Left ventricle myocardium inferior (tissue), 1 donor: ENCODE measurements at places on chromosomes 4 and X. TPM values are rescaled to one million over a fixed set of nuclear protein-coding genes. Genes with fewer than 3 reads are reported as not detected.

DNA sequence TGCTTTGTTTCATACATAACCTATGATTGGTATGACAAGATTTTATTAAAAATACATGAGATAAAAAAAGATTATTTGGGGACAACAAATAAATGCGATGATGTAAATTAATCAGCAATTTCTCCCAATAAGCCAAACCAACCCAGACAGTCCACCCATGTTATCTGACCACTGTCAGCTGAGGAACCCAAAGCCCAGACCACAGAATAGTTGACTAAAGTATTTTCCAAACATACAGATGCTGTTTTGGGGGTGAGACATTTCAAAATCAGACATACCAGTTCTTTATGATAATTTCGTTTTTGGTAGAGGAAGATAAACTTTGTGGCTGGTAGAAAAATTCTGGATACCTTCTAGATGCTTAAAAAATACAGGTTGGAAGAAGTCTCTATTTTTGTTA is 650.8 kb upstream of the FAM241A start:
- no peak for DNase-seq
- H3K4me3 ChIP-seq, result no peak overlapping the region
- no peaks in the 10 kb centered on the region for H3K36me3 ChIP-seq
- no peaks in the 10 kb centered on the region for H3K4me1 ChIP-seq
- H3K27ac ChIP-seq, result no peak overlapping the region

GDPD2 gene
- total RNA-seq, result not detected

- H3K27me3 ChIP-seq, result no peaks in the 10 kb centered on the region
- no peak for DNase-seq
- no peak overlapping the region for H3K27ac ChIP-seq
- no peaks in the 10 kb centered on the region for H3K4me1 ChIP-seq
These were observed 97.3 kb upstream of the CNKSR2 start for GRCh38 chrX:21276736-21277433.

DNA sequence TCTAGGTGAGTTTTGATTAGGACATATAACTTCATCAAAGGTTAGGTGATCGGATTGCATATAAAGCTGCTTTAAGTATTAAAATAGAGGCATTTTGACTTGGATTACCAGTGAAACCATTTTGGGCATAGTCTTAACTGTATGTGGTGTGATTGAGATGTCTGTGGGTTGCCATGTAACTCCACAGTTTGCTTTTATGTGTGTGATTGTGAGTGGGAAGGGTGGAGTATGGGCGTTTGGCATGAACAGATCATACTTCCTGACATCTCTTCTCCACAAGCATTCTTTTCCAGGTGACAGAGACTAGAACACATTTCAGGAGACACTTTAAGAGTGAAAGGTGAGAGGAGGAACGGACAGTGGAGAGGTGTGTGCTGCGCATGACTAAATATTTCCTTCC is 136.1 kb downstream of the CEP135 start:
- H3K27me3 ChIP-seq, result no peaks in the 10 kb centered on the region
- H3K36me3 ChIP-seq, result no peaks in the 10 kb centered on the region
- H3K4me3 ChIP-seq, result no peak overlapping the region
- DNase-seq, result no peak

- H3K27ac ChIP-seq, result no peak overlapping the region
- H3K4me3 ChIP-seq, result no peak overlapping the region
- peaks cover 20% of the 10 kb centered on the region for H3K27me3 ChIP-seq
- H3K36me3 ChIP-seq, result no peaks in the 10 kb centered on the region
- no peaks in the 10 kb centered on the region for H3K4me1 ChIP-seq
- DNase-seq, result no peak
These were observed 25.1 kb upstream of the NFXL1 start for GRCh38 chr4:47939456-47939855.

CENPE gene
- 0.85 TPM for total RNA-seq

DNA sequence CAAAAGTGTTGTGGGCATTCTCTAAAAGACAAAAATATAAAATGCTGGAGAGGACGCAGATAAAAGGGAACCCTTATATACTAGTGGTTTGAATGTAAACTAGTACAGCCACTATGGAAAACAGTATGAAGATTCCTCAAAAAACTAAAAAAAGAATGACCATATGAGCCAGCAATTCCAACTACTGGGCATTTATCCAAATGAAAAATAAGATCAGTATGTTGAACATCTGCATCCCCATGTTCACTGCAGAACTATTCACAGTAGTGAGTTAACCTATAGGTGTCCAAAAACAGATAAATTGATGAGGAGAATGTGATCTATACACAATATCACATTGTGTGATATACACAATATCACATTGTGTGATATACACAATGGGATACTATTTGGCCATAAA is 1615.3 kb downstream of the PCDH18 start:
- no peaks in the 10 kb centered on the region for H3K4me1 ChIP-seq
- H3K36me3 ChIP-seq, result no peaks in the 10 kb centered on the region
- DNase-seq, result no peak
- no peaks in the 10 kb centered on the region for H3K27me3 ChIP-seq
- H3K4me3 ChIP-seq, result no peak overlapping the region
- no peak overlapping the region for H3K27ac ChIP-seq

GRCh38 chr4:78121338-78121904 is 64.3 kb downstream of the FRAS1 start:
- H3K4me3 ChIP-seq, result no peak overlapping the region
- peaks cover 10% of the 10 kb centered on the region for H3K4me1 ChIP-seq
- no peaks in the 10 kb centered on the region for H3K27me3 ChIP-seq
- H3K36me3 ChIP-seq, result no peaks in the 10 kb centered on the region

- H3K4me1 ChIP-seq, result peaks cover 17% of the 10 kb centered on the region
- no peak overlapping the region for H3K27ac ChIP-seq
- peak overlapping the region; percentile 21 for H3K4me3 ChIP-seq
- no peaks in the 10 kb centered on the region for H3K36me3 ChIP-seq
- no peaks in the 10 kb centered on the region for H3K27me3 ChIP-seq
These were observed 108.7 kb upstream of the ATP6AP2 start for GRCh38 chrX:40471965-40472648.

DNA sequence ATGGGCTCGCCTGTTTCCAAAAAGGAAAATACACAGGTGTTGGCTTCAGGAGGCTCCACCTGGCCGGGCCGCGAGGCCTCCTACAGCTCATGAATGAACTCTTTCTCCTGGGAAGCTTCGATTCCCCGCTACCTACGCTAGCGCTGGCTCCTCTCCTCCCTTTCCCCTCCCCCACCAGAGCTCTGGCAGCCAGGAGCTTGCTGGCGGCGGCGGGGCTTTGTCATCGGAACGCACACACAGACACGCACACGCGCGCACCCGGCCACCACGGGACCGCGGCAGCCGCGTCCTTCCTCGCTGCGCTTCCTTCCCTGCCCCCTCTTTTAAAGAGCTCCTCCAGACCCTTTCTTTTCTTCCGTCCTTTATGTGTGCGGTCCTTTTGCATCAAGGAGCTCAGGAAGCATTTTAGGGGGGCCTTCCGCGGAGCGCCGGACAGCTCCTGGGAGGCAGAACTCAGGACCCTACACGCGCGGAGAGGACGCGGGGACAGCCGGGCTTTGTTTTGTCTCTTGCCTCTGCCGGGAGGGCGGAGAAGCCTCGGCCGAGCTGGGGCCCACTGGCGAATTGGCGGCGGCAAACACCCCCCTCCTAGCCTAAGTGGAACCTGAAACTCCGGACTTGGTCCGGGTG is 70.2 kb upstream of the BCOR start:
- H3K27ac ChIP-seq, result no peak overlapping the region
- no peak for DNase-seq
- H3K4me3 ChIP-seq, result peak overlapping the region; percentile 63
- no peaks in the 10 kb centered on the region for H3K36me3 ChIP-seq
- no peaks in the 10 kb centered on the region for H3K27me3 ChIP-seq

MXD4 gene
- 40.4 TPM for total RNA-seq

GPR119 gene
- not detected for total RNA-seq

DNA sequence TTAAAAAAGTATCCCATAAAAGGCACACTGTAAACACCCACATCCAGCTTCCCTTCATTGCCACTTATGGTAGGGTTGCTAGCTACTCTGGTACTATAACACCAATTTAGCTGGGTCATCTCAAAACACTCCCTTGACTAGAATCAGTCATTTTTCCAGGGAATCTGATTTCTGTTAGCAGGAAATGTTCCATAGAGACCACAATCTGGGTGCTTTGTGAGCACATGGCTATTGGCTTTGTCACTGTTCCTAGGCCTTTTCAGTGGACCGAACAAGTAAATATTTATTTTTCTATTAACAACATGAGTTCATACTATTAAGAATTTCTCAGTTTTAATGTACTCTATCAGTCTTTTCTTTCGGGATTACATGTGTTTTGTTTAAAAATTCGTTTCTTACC is 404.7 kb upstream of the GNPDA2 start:
- H3K27me3 ChIP-seq, result no peaks in the 10 kb centered on the region
- no peaks in the 10 kb centered on the region for H3K36me3 ChIP-seq
- no peak for DNase-seq
- H3K27ac ChIP-seq, result no peak overlapping the region

- H3K27ac ChIP-seq, result no peak overlapping the region
- DNase-seq, result no peak
These were observed 270.2 kb downstream of the TLL1 start for GRCh38 chr4:166143227-166143626.

GRCh38 chrX:120768681-120769080 is 107.0 kb downstream of the CT47B1 start:
- no peaks in the 10 kb centered on the region for H3K27me3 ChIP-seq
- H3K27ac ChIP-seq, result peak overlapping the region; percentile 27
- no peak for DNase-seq
- no peaks in the 10 kb centered on the region for H3K36me3 ChIP-seq

MSX1 gene
- total RNA-seq, result 3.4 TPM

GRCh38 chrX:129614481-129615255 is 40.1 kb downstream of the APLN start:
- DNase-seq, result no peak
- H3K27me3 ChIP-seq, result no peaks in the 10 kb centered on the region
- no peak overlapping the region for H3K27ac ChIP-seq

ATOH1 gene
- total RNA-seq, result not detected

DNA sequence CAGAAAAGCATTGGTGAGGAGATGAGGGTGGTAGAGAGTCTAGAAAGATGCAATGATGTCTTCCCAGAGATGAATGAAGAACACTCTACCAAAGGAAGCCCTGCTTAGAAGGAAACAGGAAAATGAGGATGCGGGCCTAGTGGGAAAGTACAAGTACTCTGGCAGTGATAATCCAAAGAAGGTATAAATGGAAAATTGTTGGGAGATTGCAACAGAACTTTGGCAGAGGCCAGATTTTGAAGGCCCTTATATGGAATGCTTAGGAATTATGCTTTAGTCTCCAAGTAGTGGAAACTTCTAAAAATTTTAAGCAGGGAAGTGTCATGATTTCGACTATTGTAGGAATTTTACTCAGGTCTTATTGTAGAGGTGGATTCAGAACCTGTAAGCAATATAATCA is 11.0 kb downstream of the ARSJ start:
- H3K4me1 ChIP-seq, result no peaks in the 10 kb centered on the region
- H3K4me3 ChIP-seq, result no peak overlapping the region
- no peak for DNase-seq
- H3K27ac ChIP-seq, result no peak overlapping the region

GRCh38 chr4:151417766-151418376 is 8.9 kb downstream of the FHIP1A start:
- DNase-seq, result no peak
- peaks cover 8% of the 10 kb centered on the region for H3K27me3 ChIP-seq
- H3K4me1 ChIP-seq, result no peaks in the 10 kb centered on the region

DNA sequence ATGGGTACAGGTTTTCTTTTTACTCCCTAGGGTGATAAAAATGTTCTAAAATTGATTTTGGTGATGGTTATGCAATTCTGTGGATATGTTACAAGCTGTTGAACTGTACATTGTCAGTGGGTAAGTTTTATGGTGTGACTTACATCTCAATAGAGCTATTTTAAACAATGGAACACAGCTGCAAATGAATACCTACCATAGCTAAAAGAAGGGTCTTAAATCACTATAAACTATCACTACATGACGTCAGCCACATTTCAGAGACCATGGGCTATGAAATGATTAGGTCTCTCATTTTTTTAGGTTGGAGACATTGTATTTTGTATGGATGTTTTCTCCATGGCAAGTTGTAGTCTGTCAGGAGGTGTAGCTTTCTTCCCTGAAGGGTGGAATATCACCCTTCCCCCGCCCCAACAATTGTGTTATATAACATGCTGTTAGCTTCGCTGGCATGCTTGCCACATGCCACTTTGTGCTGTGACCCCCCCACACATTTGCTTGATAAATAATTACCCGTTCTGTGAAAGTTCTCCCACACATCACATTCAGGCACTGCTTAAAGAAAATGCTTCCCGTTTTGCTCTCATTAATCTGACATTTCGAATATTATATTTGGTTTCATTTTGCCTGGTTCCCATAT is 159.7 kb downstream of the ARHGAP10 start:
- peaks cover 30% of the 10 kb centered on the region for H3K36me3 ChIP-seq
- H3K4me1 ChIP-seq, result peaks cover 33% of the 10 kb centered on the region
- no peak overlapping the region for H3K4me3 ChIP-seq
- peak overlapping the region; percentile 28 for H3K27ac ChIP-seq
- DNase-seq, result no peak

DNA sequence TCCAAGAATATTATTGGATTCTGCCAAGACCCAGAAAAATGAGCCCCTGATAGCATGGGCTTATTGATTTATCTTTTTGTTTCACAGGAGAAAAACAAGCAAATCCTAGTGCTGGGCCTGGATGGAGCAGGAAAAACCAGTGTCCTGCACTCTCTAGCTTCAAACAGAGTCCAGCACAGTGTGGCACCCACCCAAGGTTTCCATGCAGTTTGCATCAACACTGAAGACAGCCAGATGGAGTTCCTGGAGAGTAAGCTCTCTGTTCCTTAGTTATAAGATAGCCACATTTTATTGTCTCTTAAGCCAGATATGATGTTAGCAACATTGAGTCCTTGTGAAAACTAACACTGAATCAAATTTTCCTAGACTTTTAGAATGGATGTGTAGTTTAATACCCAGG is 5.5 kb downstream of the ARL9 start:
- peaks cover 12% of the 10 kb centered on the region for H3K4me1 ChIP-seq
- H3K36me3 ChIP-seq, result no peaks in the 10 kb centered on the region
- no peak overlapping the region for H3K27ac ChIP-seq

GRCh38 chrX:14676431-14676830 is 147.1 kb downstream of the GLRA2 start:
- H3K36me3 ChIP-seq, result no peaks in the 10 kb centered on the region
- DNase-seq, result no peak
- H3K27me3 ChIP-seq, result no peaks in the 10 kb centered on the region
- no peak overlapping the region for H3K4me3 ChIP-seq

GRCh38 chrX:2689773-2690666 is 1.1 kb upstream of the CD99 start:
- DNase-seq, result no peak
- peak overlapping the region; percentile 99 for H3K4me3 ChIP-seq

DNA sequence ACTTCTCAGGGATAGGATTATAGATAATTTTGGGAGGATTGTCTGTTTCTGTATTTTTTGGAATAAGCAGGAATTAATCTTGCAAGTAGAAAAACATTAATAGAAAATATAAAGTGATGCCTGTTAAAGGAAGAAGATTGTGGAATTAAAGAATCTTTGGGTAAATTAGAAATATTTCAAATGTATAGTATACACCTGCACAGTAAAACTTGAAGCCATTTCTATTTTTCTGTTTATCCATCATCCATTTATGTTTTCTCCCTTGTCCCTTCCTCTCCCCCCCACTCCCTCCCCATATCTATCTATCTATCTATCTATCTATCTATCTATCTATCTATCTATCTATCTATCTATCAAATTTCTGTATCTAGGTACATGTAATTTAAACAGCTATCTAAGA is 46.9 kb upstream of the GEMIN8 start:
- no peaks in the 10 kb centered on the region for H3K4me1 ChIP-seq
- H3K4me3 ChIP-seq, result no peak overlapping the region
- no peaks in the 10 kb centered on the region for H3K36me3 ChIP-seq
- H3K27ac ChIP-seq, result no peak overlapping the region
